Ascending aorta (tissue), 2 donors: ENCODE measurements at places on chromosomes 13 and 19. TPM values are rescaled to one million over a fixed set of nuclear protein-coding genes. Genes with fewer than 3 reads are reported as not detected.

DNA sequence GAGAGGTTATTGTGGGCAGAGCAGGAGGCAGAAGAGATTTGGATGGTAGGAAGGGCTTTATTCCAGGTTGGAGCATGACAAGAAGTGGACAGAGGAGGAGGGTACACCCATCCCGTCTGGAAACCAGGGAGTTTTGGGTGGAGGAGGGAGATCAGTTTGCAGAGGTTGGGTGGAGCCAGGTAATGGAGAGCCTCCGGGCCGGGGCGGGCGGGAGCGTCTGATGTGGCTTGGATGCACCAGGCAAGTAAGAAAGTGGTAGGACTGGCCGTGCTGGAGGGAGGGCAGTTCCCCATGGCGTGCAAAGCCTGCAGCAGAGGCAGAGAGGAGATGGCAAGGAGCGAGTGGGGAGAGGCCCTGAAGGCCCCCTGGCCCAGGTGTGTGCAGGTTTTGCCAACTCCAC is 10.9 kb downstream of the IGFLR1 start:
- peaks cover 94% of the 10 kb centered on the region for H3K36me3 ChIP-seq
- H3K4me3 ChIP-seq, result no peak overlapping the region
- H3K27me3 ChIP-seq, result no peaks in the 10 kb centered on the region
- H3K27ac ChIP-seq, result no peak overlapping the region
- no peak for DNase-seq

- H3K27ac ChIP-seq, result peak overlapping the region; percentile 98
- H3K4me3 ChIP-seq, result no peak overlapping the region
- peaks cover 63% of the 10 kb centered on the region for H3K36me3 ChIP-seq
These were observed 2.3 kb downstream of the EEF2 start for GRCh38 chr19:3982701-3983541.

DNA sequence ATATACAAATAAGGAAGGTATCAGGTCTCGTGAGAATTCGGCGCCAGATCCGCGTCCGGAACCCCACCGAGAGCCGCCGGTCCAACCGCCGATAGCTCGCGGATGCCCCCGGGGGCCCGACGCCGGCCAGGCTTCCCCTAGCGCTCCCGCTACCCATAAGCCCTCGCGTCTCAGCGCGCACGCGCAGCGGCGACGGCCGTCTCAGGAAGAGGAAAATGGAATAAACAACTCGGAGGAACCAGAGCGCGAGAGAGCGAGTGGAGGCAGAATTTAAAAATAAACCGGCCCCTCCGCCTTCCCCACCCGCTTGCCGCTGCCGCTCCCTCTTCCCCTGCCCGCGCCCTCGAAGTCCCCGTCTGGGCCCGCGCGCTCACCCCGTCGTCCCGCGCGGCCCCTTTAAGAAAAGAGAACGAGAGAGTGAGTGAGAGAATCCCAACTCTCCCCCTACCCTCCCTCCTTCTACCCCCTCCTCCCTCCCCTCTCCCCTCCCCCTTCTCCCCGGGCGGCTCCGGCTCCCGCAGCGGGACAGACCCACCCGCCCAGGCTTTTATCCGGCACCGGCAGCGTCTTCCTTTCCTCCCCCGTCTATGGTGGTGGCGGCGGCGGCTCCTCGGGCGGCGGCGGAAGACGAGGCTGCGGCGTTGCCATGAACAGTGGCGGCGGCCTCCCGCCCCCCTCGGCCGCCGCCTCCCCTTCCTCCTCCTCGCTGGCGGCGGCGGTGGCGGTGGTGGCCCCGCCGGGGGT is at the start of gene PAN3:
Gene PAN3, plus strand, starts transcription at position 534 of the 744 bp plus-strand sequence. Its CDS starts 113 bp downstream, at position 647.
- peak within 1 kb of the TSS; percentile 90 for H3K27ac ChIP-seq
- peak; percentile 96 for DNase-seq
- peak within 1 kb of the TSS; percentile 81 for H3K4me3 ChIP-seq
- H3K4me1 ChIP-seq, result peaks cover 16% of the 10 kb centered on the region

GRCh38 chr13:56528040-56528790 is 612.5 kb upstream of the PRR20A start:
- no peaks in the 10 kb centered on the region for H3K27me3 ChIP-seq
- H3K4me3 ChIP-seq, result no peak overlapping the region
- H3K4me1 ChIP-seq, result no peaks in the 10 kb centered on the region
- no peaks in the 10 kb centered on the region for H3K36me3 ChIP-seq

DNA sequence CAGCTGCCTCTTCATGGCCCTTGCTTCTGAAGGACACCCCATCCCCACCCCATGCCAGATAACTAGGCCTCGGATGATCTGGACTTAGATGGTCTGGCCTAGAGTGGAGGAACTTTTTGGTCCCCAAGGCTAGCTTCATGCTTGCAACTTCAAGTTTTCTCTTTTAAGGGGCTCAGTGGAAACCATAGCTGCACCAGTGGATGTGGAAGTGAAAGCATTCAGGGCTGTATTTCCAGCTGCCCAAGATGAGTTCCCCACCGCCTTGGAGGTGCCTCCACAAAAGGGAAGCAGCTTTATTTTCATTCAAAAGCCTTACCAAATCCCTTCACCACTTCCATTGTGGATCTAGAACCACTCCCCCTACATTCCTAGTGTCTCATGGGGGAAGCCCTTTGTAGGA is 17.6 kb upstream of the GSX1 start:
- H3K4me3 ChIP-seq, result no peak overlapping the region
- no peak for DNase-seq
- H3K4me1 ChIP-seq, result no peaks in the 10 kb centered on the region

DNA sequence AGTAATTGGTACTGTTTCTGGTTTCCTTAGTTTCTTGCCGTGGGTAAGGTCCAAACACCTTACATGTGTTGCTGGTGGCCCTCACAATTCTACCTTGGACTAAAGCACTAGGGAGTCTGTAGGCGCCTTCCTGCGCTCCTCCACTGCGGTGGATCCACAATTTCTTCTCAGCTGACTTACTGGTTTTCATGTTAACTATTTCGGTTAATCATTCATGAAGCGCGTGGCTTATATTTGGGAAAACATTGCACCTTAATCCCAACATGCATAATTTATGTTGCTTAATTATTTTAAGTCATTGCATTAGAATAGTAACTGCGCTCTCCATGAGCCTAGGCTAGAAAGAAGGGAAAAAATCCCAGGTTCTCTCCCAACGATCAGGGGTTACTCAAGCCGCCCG is 37.7 kb downstream of the ARHGEF7 start:
- no peaks in the 10 kb centered on the region for H3K36me3 ChIP-seq
- peaks cover 2% of the 10 kb centered on the region for H3K4me1 ChIP-seq
- peak overlapping the region; percentile 66 for H3K4me3 ChIP-seq
- DNase-seq, result no peak
- no peaks in the 10 kb centered on the region for H3K27me3 ChIP-seq

DNA sequence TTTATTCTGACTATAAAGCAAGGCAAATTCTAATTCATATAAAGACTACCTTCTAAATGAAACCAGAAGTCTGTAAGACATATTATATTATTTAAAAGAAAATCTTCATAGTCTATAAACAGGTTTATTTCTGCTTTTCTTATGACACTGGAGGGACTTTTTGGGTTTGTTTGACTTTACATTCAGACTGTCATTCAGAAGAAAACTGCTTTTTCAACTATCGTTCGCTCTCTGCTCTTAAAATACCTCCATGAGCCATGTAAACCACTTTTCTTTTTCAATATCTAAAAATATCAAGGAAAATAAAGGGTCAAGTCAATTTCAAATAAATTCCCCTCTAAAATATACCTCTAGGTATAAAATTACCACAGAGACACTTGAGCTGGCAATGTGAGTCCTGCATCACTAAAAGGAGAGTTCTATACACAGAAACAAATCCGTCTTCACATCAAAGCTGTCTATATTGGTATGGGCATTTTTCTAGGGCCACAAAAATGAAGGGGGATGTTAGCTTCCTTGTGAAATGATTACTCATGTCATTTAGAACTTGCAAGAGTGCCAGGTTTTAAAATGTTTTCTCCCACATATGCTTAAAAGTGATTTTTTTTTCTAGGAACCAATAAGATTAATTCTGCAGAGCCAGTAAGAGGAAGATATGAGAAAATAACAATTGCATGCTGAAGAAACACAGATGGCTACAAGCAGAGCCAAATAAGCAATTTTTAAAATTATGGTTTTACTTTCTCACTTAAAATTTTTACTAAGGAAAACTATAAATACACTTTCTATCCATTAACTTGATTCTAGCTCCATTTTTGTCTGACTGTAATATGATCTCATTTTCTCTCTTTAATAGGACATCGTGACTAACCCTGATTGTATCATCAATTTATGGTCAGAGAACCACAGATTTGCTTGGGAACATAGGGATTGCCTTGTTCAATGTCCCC is 181.8 kb downstream of the TBC1D4 start:
- DNase-seq, result no peak
- no peak overlapping the region for H3K27ac ChIP-seq
- H3K4me1 ChIP-seq, result no peaks in the 10 kb centered on the region
- no peak overlapping the region for H3K4me3 ChIP-seq

GRCh38 chr13:77207943-77208342 is 119.0 kb downstream of the MYCBP2 start:
- no peak for DNase-seq
- no peak overlapping the region for H3K27ac ChIP-seq
- H3K27me3 ChIP-seq, result no peaks in the 10 kb centered on the region

DNA sequence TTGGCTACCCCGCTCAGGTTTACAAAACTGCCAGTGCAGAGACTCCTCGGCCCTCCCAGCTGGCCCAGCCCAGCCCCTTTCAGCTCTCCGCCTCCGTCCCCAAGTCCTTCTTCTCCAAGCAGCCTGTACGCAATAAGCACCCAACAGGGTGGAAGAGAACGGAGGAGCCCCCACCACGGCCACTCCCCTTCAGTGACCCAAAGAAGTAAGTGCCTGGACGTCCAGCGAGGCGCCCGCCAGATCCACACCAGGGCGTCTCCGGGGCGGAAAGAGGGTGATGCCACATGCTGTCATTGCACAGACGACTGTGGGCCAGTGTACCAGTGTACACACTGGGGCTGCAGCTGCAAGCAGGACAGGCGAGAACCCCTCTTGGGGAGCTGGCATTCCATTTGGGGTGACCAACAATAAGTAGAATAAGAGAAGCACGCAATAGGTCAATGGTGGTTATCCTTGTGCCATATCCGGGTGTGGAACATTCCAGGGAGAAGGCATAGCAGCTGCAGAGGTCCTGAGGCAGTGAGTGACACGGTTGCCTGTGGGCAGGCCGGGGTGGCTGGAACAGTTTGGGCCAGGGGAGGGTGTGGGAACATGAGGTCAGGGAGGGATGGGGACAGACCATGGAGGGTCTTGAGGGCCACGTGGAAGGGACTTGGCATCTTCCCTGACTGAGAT is 41.3 kb downstream of the DPF1 start:
- H3K27me3 ChIP-seq, result no peaks in the 10 kb centered on the region
- H3K27ac ChIP-seq, result no peak overlapping the region
- no peaks in the 10 kb centered on the region for H3K4me1 ChIP-seq
- peaks cover 3% of the 10 kb centered on the region for H3K36me3 ChIP-seq
- DNase-seq, result no peak

GRCh38 chr13:98462946-98463345 is 114.0 kb downstream of the STK24 start:
- no peak for DNase-seq
- H3K27me3 ChIP-seq, result no peaks in the 10 kb centered on the region
- H3K27ac ChIP-seq, result no peak overlapping the region
- peaks cover 60% of the 10 kb centered on the region for H3K36me3 ChIP-seq
- no peaks in the 10 kb centered on the region for H3K4me1 ChIP-seq

DNA sequence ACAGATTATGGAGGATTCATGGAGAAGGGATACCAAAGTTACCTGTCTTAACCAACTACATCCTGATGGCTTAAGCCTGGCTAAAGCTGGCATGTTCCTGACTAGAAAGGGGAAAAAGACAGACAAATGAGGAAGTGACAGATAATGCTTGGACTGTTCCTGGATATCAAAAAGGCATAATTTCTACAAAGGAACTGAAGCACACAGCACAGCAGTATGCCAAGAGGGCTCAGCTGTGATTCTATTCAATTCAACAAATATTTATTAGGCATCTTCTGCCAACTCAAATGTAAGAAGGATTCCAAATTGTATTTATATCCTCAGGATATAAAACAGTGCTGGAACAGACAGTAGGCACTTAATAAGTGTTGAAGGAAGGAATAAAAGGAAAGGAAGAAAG is 59.5 kb downstream of the KLF12 start:
- H3K27ac ChIP-seq, result no peak overlapping the region
- no peak overlapping the region for H3K4me3 ChIP-seq
- H3K27me3 ChIP-seq, result no peaks in the 10 kb centered on the region
- peaks cover 4% of the 10 kb centered on the region for H3K4me1 ChIP-seq
- no peaks in the 10 kb centered on the region for H3K36me3 ChIP-seq

Gene SIGLEC10
- 5.4 TPM for total RNA-seq

Gene LILRA1
- total RNA-seq, result not detected

Gene IL12RB1
- total RNA-seq, result 1.5 TPM

Gene NAPSA
- total RNA-seq, result 1.6 TPM

Gene CGB2
- not detected for total RNA-seq
